T-helper 1 cell (primary cell): ENCODE measurements at places on chromosomes 4 and X.
A peak's percentile ranks its signal among the peaks of the same experiment; 100 is the strongest.

DNA sequence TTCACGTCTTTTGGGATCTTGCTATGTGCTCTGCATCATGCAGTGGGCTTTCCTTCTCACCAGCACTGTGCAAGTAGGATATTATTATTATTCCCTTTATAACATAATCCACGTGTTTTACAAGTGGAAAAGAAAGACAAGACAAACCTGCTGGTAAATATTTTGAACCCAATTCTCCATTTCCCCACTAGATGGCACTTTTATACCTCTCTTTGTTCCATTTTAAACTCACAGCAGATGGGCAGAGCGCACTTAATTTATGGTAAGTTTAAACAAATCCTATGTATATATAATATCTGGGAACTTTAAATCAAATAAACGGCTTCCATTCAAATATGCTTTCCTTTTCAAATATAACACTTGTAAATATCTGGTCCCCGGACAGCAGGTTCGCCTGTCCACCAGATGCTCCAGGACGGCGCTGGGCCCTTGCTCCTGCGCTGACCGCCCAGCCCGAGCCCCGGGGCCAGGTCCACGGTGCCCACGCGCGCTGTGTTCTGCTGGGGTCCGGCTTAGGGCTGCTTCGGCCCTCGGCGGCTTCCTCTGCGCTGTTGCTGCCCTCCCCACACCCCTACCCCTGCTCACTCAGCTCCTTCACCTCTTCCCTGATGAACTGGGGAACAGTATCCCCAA is 31.1 kb downstream of the F11 start:
- peak; percentile 8 for DNase-seq

DNA sequence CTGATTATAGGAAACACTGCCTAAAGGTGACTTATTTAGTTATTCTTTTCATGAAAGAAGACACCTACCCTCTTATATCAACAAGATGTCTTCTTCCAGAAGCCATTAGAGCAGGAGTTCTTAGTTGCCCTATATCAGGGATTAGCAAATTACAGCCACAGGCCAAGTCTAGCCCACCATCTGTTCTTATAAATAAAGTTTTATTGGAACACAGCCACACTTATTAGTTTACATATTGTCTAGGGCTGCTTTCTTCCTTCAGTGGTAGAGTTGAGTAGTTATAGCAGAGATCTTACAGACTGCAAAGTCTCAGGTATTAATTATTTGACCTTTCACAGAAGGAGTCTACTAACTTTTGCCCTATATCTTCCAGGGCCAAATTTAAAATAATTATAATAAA is 157.2 kb upstream of the NOCT start:
- no peak for DNase-seq

DNA sequence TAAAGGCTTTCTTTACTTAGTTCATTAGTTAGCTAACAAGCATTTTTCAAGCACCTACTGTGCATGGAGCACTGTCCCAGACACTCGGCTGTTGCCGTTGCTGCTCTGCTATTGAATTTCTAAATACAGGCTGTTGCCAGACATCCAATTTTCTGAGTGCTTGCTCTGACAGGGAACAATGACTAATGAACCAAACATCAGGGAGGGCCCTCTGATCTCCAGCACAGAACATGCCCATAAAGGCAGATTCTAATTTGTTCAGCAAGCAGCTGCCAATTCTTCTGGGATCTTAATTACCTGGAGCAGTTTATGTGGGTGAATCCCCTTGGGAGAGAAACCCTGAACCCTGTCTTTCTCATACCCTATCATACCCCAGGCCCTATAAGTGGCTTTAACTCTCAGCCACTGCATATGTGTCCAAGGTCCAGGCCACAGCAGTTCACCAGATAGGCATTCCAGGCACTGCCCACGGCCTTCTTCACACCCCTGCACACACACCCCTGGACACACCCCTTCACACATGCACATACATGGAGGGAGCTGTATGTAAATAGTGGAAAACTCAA is 27.9 kb downstream of the TSC22D3 start:
- no peak for DNase-seq

DNA sequence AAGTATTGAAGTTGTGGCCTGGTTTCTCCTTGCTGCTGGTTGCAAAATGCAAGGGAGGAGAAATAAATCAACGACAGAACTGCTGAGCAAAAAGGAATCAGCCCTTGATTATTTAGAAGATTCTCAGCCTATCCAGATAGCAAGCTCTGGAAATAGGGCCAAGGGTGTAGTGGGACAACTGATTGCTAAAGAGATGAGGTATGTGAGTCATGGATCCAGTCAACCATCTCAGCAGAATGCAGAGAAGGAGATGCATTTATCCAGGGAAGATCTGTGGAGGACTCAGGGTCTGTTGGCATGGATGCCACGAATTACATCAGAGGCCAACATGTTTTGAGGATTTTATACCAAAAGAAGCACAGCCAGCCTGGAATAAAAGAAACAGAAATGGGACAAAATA is 36.7 kb downstream of the FOXR2 start:
- no peak for DNase-seq

- DNase-seq: no peak
These were observed 19.1 kb downstream of the MTNR1A start for GRCh38 chr4:186536285-186536684.

DNA sequence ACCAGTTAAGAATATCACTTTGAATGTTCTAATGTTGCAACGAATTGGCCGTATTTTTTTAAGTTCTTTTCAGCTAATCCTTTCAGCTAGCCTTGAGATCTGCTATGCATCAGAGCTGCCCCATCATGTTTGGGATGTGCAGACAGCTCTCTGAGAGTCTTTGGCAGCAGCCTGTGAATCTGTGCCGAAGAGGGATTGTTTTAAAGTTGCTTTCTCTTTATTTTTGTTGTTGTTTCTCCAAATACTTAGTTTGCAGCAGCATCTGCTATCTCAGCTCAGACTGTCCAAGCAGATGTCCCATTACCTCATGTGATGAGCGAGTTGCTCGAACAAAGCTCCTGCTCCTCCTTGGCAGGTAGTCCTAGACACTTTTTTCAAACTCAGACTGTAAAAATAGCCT is 1002.5 kb upstream of the INTU start:
- no peak for DNase-seq

- DNase-seq: no peak
These were observed 39.6 kb upstream of the GPR78 start for GRCh38 chr4:8540586-8540985.

DNA sequence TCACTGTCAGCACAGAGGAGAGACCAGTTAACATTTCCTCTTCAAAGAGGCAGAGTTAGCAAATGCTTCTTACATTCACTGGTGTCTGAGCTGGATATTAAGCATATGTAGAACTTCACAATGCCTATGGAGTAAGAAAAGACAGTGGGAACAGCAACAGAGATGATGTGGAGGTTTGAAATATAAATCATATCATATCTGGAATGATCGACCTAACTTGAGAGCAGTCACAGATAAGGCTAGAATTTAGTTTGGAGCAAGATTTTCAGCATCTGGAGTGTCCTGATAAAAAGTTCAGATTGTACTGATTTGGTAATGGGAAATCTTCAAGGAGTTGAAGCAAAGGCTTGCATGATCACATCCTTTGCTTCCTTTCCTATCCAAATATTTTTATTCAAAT is 90.5 kb upstream of the ANKRD50 start:
- no peak for DNase-seq

- no peak for DNase-seq
These were observed 150.4 kb downstream of the MGST2 start for GRCh38 chr4:139815778-139816601.

GRCh38 chrX:48086082-48086481 is 14.6 kb upstream of the ZNF630 start:
- DNase-seq: no peak

DNA sequence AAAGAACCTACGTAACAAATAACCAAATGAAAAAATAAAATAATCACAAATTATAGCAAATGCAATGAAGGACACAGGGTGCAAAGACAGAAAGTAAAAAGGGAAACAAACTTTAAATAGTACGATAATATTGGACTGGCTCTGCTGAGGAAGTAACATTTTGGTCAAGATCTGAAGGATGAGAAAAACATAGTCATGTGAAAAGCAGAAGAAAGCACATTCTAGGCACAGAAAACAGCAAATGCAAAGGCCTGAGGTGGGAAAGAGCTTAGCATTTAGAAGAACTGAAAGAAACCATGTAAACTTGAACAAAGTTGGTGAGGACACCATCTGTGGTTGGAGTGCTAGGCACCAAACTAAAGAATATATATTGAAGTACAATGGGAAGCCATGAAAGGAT is 111.2 kb downstream of the PPP3CA start:
- no peak for DNase-seq

GRCh38 chr4:111681751-111682150 is 463.5 kb upstream of the FAM241A start:
- no peak for DNase-seq

- no peak for DNase-seq
These were observed 25.4 kb upstream of the LIMCH1 start for GRCh38 chr4:41512596-41512995.

GRCh38 chr4:1261107-1261928 is 12.4 kb upstream of the CTBP1 start:
- DNase-seq: no peak

- DNase-seq: no peak
These were observed 35.7 kb upstream of the EGFL6 start for GRCh38 chrX:13533726-13534125.
